ENCODE measurements at places on chromosomes 12 and 14. TPM values are rescaled to one million over a fixed set of nuclear protein-coding genes. Genes with fewer than 3 reads are reported as not detected.

Gene ZDHHC22
- 0.18 TPM for total RNA-seq

Gene FGF6
- total RNA-seq = not detected

Gene ISM2
- total RNA-seq = 0.32 TPM

Gene TMPRSS12
- total RNA-seq = not detected

Gene PIP4P1
- total RNA-seq = 30.9 TPM

Gene B3GNT4
- total RNA-seq = 0.55 TPM

Gene IL26
- total RNA-seq = not detected

Gene SMIM41
- total RNA-seq = not detected

Gene STK38L
- 11.6 TPM for total RNA-seq

Gene OR6C1
- total RNA-seq = not detected

Gene TAS2R8
- not detected for total RNA-seq

Gene PLEK2
- 19.4 TPM for total RNA-seq

Gene NANOG
- total RNA-seq = not detected

Gene RDH5
- 1.3 TPM for total RNA-seq

Gene TPH2
- total RNA-seq = not detected

Gene ALDH1L2
- total RNA-seq = 3.4 TPM

Gene LRP6
- 14.7 TPM for total RNA-seq

Gene CATSPERB
- not detected for total RNA-seq

Gene CLEC6A
- not detected for total RNA-seq

Gene BIN2
- total RNA-seq = 0.17 TPM

Gene ACOT6
- total RNA-seq = not detected

Gene CLEC4A
- not detected for total RNA-seq

Gene ZNF10
- total RNA-seq = 1.6 TPM

Gene IL31
- not detected for total RNA-seq

Gene EGLN3
- total RNA-seq = 5.3 TPM

Gene GUCY2C
- not detected for total RNA-seq

Measured in A549 treated with GW870086 at 1 μM for 4 hours (cell line).